Smooth muscle cell of the umbilical artery (primary cell): ENCODE measurements at places on chromosomes 4 and X. TPM values are rescaled to one million over a fixed set of nuclear protein-coding genes. Genes with fewer than 3 reads are reported as not detected.

ATP2B3 gene
- total RNA-seq, result under 0.01 and 0.09 TPM in 2 replicates

VEGFC gene
- 31.5 and 76.2 TPM in 2 replicates for total RNA-seq

MAGEE1 gene
- total RNA-seq, result 0.42 and 0.89 TPM in 2 replicates

RAB40AL gene
- 0.30 and 0.69 TPM in 2 replicates for total RNA-seq

CAPN6 gene
- total RNA-seq, result not detected in 2 replicates

CDX4 gene
- total RNA-seq, result not detected in 2 replicates

AKAP14 gene
- not detected in 2 replicates for total RNA-seq

MAGED4B gene
- 57.9 and 99.3 TPM in 2 replicates for total RNA-seq

SH3D19 gene
- 24.1 and 31.6 TPM in 2 replicates for total RNA-seq

ZFX gene
- 51.9 and 53.2 TPM in 2 replicates for total RNA-seq

FGD1 gene
- 3.3 and 9.5 TPM in 2 replicates for total RNA-seq

DCHS2 gene
- total RNA-seq, result under 0.01 TPM in 1 of 2 replicates, not detected in the other

HPGDS gene
- not detected in 2 replicates for total RNA-seq

TACR3 gene
- not detected in 2 replicates for total RNA-seq

COL25A1 gene
- 2.7 and 5.0 TPM in 2 replicates for total RNA-seq
